Lung (tissue), 17 donors: ENCODE measurements at places on chromosomes 1 and 21. TPM values are rescaled to one million over a fixed set of nuclear protein-coding genes. Genes with fewer than 3 reads are reported as not detected.

CCT3 gene
- 149 TPM for total RNA-seq

DNA sequence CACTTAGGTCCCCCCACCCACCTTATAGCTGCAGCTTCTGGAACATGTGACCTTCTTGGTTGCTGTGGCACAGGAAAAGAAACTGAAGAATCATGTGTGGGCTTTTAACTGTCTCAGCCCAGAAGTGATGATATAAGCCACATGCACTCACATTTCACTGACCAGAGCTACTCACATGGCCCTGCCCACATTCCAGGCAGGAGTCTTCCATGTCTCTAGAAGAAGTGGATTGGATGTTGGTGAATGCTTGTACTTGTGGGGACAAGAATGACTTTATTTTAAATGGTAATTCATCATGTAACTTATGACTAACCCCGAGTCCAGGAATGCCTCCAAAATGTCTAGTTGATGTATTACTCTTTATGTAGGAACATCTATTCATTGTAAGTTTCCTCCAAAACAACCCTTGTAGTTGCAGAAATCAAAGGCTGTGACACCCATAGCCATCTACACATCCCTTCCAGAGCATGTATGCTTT is 15.8 kb upstream of the CAMK1G start:
- no peak for DNase-seq
- H3K36me3 ChIP-seq: no peaks in the 10 kb centered on the region

OR2T33 gene
- not detected for total RNA-seq

STUM gene
- total RNA-seq: 0.58 TPM

LINGO4 gene
- 0.40 TPM for total RNA-seq

- peaks cover 3% of the 10 kb centered on the region for H3K4me1 ChIP-seq
- no peaks in the 10 kb centered on the region for H3K36me3 ChIP-seq
- H3K27ac ChIP-seq: peak overlapping the region; percentile 24
- no peak overlapping the region for H3K4me3 ChIP-seq
- H3K27me3 ChIP-seq: no peaks in the 10 kb centered on the region
Measured at GRCh38 chr1:99849413-99849743, 783 bp upstream of the AGL start.

DNA sequence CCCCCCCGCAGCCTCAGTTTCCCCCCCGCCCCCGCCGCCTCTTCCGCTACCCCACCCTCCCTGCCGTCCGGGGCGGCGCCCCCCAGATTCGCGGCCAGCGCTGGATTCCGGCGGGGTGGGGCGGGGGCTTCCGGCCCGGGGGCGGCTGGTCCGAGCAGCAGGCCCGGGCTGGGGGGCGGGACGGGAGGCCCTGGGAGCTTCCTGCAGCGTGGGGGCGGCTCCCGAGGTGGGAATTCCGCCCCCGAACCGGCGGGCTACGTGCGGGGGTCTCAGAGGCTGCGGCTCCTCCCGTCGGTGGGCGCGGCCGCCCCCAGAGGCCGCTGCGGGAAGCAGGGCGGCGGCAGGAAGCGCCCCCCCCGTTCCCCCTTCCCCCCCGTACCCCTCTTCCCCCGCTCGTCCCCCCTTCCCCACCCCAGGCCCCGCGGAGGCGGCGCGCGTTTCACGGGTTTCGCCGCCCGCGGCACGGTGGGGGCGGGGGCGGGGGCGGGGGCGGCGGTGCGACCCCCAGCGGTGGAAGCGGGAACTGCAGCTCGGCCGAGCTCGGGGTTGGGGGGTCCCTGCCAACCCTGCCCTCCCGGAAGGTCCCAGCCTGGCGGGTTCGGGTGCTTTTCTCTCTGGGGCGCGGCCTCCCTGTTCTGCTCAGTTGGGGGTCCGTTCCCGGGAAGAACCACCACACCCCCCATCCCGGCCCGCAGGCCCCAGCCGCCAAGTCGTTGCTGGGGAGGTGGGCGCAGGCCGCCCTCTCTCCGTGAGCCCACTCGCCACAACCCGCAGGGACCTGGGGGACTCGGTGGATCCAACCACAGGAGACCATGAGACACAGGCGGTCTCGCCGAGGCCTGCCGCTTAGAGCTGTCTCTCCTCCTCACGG is 76.3 kb downstream of the MORN1 start:
- DNase-seq: peak; percentile 83
- H3K4me3 ChIP-seq: no peak overlapping the region
- H3K27me3 ChIP-seq: no peaks in the 10 kb centered on the region
- peak overlapping the region; percentile 70 for H3K27ac ChIP-seq

- H3K4me1 ChIP-seq: no peaks in the 10 kb centered on the region
- DNase-seq: peak; percentile 38
- no peak overlapping the region for H3K27ac ChIP-seq
- H3K36me3 ChIP-seq: no peaks in the 10 kb centered on the region
- no peak overlapping the region for H3K4me3 ChIP-seq
Measured at GRCh38 chr21:31576428-31576827, 83.1 kb upstream of the SOD1 start.

GRCh38 chr1:23169727-23170335 is 1.2 kb upstream of the LUZP1 start:
- H3K4me1 ChIP-seq: peaks cover 15% of the 10 kb centered on the region
- H3K27me3 ChIP-seq: no peaks in the 10 kb centered on the region
- no peaks in the 10 kb centered on the region for H3K36me3 ChIP-seq
- peak; percentile 61 for DNase-seq

DNA sequence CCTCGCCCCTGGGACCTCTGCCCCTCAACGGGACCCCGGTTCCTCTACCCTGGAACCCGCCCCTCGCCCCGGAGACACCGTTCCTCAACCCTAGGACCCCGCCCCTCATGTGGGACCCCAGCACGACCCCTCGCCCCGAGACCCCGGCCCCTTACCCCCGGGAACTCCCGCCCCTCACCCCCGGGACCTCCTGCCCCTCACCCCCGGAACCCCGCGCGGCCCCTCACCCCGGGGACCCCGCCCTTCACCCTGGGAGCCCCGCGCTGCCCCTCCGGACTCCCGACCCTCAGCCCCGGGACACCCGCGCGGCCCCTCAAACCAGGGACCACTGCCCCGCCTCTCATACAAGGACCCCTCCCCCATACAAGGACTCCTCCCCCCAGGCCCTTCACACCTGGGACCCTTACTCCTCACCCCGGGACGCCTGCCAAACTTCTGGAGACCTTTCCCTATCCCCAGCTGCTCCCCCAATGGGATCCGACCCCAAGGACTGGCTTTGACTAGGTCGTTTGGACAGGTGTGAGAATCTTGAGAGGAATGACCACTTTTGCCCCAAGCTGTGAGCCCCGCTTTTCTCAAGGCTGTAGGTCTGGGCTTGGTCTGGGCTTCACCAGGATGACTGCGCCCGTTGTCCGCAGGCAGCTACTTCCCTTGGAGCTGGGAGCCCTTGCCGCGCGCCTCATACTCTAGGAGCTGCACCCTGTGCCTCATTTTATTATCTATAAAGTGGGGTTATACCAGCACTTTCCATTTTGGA is 843 bp downstream of the DIP2A start:
- H3K36me3 ChIP-seq: peaks cover 4% of the 10 kb centered on the region
- H3K27ac ChIP-seq: peak overlapping the region; percentile 68
- peak overlapping the region; percentile 72 for H3K4me3 ChIP-seq
- peaks cover 19% of the 10 kb centered on the region for H3K4me1 ChIP-seq
- no peaks in the 10 kb centered on the region for H3K27me3 ChIP-seq

- no peaks in the 10 kb centered on the region for H3K36me3 ChIP-seq
- H3K4me3 ChIP-seq: no peak overlapping the region
- DNase-seq: no peak
- peaks cover 19% of the 10 kb centered on the region for H3K4me1 ChIP-seq
- H3K27ac ChIP-seq: no peak overlapping the region
Measured at GRCh38 chr1:51316846-51317120, 13.6 kb downstream of the TTC39A start.
